Activated CD4-positive, alpha-beta T cell treated with anti-CD3 and anti-CD28 coated beads, Interleukin-10, Interleukin-2, amounts not matched to agents 100 ng/mL and 50 ng/mL, durations not matched to agents 16 hours and 8 hours (primary cell): ENCODE measurements at places on chromosomes 11 and 22.

DNA sequence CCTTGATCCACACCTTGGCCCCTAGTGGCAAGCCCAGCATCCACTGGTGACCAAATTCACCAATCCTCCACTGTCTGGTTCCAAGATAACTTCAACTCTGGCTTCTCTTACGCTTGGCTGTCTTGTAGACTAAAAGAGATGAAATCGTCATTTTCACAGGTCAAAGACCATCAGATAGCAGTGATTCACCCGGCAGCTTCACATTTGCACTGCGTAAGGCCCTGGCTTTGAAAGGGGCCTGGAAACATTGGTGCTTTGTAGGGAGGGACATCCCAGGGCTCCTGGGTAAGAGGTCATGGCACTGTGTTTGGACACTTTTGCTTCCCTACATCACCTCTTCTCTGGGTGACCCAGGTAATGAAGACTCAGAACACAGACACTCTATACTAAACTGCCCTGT, 30.1 kb upstream of the FADD start:
- DNase-seq = no peak

- DNase-seq = no peak
These were observed 28.1 kb downstream of the ALKBH3 start for GRCh38 chr11:43908683-43909082.

GRCh38 chr11:1730059-1730629, 20.3 kb downstream of the IFITM10 start:
- DNase-seq = no peak

DNA sequence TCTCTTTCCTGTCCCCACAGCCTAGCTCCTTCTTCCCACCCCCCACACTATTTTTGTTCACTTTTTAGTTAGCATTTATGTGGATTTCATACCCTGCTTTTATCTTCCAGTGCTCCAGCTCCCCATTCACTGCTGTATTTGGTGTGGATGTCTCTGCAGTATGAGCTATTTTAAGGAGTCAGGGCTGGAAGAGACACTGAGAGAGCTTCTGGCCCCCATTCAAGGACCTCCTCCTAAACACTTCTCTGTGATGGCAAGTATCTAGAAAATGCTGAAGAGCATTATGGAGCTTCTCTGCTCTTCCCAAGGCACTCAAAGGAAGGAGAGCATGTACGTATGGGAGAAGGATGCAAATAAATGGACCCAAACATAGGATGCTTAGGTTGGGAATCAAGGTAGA, 79.5 kb downstream of the RAB30 start:
- DNase-seq = no peak

- DNase-seq = no peak
These were observed 11.3 kb downstream of the HTATIP2 start for GRCh38 chr11:20374741-20375300.

DNA sequence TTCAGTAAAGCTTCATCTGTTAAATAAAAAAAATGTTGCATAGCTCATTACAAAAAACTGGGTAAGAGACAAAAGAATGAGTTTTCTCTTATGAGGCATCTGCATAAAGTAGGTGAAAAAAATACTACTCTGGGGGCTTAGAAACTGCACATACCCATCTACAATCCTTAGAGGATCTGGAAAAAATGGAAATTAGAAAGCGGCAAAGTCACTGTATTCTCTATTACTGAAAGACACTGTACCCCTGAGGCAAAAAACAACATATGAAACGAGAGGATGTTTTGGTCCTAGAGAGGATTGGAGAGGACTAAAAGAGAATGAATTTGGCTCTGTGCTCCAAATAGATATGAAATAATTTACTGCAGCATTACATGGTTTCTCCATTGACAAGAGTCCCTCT, 206.7 kb upstream of the PITPNB start:
- DNase-seq = no peak

- peak; percentile 38 for DNase-seq
These were observed 30.3 kb upstream of the NAP1L4 start for GRCh38 chr11:3022300-3022967.

GRCh38 chr11:85748455-85748891, 62.5 kb downstream of the SYTL2 start:
- DNase-seq = no peak

DNA sequence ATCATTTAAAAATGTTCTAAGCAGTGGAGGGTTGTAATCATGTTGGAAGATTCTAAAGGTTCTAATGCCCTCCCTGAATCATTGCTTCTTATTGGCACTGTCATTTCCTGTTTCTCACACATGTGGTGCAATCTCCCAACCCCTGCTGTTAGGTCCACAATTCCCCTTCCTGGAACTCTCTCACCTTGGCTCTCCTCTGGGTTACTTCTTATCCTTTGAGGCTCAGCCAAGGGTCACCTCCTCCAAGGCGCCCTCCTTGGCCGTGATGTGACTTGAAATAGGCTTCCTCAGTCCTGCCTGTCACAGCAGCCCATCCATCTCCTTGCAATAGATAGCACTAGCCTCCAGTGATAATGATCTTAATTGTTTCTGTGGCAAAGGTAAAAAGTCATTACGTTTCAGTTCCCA, 149.8 kb downstream of the TTC17 start:
- DNase-seq = no peak

DNA sequence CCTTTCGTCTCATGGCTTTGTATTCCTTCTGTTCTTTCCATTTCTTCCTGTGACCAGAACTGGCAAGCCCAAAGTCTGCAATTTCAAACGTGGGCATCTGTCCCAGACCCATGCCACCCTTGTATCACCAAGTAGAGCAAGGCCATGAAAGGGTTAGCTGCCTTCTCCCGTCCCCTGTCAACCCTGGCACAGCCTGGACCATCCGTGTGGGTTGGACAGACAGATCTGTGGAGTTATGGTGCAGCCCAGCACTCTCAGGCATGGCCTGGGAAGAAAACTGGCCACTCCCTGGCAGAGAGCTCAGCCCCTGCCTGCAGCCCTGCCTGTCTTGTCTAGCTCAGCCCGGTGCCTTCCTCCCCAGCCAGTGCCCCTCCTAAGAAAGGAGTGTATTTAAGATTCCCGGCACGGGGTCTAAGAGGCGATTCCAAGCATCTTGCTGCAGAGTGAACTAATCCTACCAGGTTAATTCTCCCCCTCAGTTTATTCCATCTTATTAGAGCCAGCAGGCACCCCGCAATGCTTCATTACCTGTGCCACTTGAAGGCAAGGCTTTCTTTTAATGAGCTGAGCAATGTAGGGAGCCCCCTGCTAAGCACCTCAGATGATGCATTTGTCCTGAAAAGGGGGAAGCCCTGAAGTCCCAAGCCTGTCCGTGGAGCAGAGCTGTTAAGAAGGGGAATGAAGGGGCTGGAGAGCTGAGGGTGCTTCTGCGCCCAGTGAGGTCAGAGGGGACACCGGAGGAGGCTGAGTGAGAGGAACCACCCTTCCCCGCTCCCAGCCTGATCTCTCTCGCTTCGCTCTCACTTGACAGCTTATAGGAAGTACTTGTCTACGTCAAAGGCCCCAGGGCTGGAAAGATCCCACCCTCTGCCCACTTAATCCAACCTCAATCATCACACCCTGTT, 130.6 kb downstream of the SPATA19 start:
- no peak for DNase-seq

GRCh38 chr11:109707411-109707810, 285.4 kb downstream of the C11orf87 start:
- DNase-seq = no peak

GRCh38 chr22:19523240-19524169, 705 bp downstream of the CLDN5 start:
- peak; percentile 27 for DNase-seq

DNA sequence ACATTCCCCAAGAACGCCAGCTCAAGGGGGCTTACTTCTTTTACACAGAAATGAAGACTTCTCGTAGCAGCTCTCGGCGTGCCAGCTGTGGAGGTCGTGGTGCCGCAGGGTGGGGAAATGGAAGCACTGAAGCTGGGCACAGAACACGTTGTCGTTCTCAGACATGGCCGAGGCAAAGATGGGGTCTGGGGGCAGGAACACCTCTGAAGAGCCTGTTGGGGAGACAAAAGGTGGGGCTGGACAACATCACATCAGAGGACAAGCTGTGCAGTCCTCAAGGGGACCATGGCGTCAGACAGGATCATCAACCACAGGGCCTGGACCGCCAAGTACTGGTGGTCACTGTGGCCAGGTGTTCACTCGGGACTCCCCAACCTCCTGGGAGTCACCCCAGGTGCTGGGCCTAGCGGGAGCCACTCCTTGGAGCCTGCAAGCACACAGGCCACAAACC, 65.2 kb downstream of the DGCR2 start:
- no peak for DNase-seq

GRCh38 chr22:49112176-49112575, 715.5 kb downstream of the BRD1 start:
- no peak for DNase-seq

- DNase-seq = no peak
These were observed 15.7 kb upstream of the CHKA start for GRCh38 chr11:68136866-68137265.

- no peak for DNase-seq
These were observed 55.5 kb downstream of the CLPB start for GRCh38 chr11:72378704-72379383.

- no peak for DNase-seq
These were observed 103.5 kb upstream of the CADM1 start for GRCh38 chr11:115607621-115608221.

DNA sequence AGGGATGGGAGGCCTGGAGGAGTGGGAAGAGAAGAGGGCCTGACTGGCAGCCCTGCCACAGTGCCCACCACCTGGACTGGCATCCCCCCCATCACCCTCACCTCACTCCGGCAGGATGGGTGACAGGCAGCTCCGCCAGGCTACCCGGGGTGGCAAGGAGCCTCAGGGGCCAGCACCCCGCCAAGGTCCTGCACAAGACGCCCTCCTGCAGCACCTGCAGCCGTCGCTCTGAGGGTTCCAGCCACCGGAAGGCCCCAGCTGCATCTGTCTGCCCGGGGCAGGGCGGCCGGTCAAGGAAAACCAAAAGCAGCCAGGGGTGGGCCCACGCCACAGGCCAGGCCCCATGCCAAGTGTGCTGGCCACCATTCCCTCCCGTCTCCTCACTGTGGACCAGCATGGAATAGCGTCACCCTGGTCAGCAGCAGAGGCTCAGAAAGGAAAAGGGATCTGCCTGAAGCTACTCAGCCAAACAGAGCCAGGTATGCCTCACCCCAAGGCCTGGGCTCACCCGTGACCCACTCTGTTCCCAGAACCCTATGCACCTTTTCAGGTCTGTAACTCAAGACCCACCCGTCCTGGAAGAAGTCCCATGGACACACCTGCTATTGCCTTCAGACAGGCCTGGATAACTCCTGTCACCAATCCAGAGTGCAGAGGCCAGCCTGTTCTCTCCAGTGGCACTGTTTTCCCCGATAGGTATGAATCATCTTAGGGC, 7.0 kb downstream of the RHBDD3 start:
- DNase-seq = no peak

GRCh38 chr11:130407978-130408377, 20.4 kb downstream of the ADAMTS8 start:
- DNase-seq = no peak

GRCh38 chr11:64814712-64815187, 4.4 kb upstream of the MEN1 start:
- DNase-seq = no peak

DNA sequence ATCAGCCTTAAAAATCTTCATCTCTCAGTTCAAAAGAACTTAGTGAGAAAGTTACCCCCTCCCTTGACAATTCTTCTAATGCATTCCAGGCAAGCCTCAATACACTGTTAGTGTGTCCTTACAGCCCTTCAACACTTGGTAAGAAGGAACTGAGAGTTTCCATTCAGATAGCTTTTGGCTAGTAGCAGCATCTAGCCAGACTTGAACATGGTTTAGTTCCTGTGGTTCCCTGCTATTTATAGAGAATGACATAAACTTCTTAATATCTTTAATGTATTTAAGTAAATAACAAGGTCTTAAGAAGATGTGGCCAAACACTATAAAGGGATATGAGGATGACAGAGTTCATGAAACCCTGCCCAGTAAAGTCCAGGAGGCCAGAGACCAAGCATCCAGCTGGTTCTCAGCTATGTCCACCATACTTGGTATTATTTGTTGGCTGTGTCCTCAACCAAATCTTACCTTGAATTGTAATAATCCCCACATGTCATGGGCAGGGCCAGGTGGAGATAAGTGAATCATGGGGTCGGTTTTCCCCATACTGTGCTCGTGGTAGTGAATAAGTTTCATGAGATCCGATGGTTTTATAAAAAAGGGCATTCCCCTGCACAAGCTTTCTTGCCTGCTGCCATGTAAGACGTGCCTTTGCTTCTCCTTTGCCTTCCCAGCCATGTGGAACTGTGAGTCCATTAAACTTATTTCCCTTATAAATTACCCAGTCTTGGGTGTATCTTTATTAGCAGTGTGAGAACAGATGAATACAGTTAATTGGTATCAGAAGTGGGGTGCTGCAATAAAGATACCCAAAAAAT, 132.4 kb downstream of the LARGE1 start:
- no peak for DNase-seq

- DNase-seq = no peak
These were observed 2.0 kb upstream of the LARGE1 start for GRCh38 chr22:33922349-33922681.

GRCh38 chr11:38392176-38392575, 1794.1 kb upstream of the RAG2 start:
- DNase-seq = no peak

- no peak for DNase-seq
These were observed 22.3 kb upstream of the NRGN start for GRCh38 chr11:124717421-124717785.

GRCh38 chr11:123707606-123708205, 33.8 kb downstream of the ZNF202 start:
- peak; percentile 53 for DNase-seq

GRCh38 chr11:2741377-2742131, 41.8 kb upstream of the KCNQ1OT1 start:
- no peak for DNase-seq

DNA sequence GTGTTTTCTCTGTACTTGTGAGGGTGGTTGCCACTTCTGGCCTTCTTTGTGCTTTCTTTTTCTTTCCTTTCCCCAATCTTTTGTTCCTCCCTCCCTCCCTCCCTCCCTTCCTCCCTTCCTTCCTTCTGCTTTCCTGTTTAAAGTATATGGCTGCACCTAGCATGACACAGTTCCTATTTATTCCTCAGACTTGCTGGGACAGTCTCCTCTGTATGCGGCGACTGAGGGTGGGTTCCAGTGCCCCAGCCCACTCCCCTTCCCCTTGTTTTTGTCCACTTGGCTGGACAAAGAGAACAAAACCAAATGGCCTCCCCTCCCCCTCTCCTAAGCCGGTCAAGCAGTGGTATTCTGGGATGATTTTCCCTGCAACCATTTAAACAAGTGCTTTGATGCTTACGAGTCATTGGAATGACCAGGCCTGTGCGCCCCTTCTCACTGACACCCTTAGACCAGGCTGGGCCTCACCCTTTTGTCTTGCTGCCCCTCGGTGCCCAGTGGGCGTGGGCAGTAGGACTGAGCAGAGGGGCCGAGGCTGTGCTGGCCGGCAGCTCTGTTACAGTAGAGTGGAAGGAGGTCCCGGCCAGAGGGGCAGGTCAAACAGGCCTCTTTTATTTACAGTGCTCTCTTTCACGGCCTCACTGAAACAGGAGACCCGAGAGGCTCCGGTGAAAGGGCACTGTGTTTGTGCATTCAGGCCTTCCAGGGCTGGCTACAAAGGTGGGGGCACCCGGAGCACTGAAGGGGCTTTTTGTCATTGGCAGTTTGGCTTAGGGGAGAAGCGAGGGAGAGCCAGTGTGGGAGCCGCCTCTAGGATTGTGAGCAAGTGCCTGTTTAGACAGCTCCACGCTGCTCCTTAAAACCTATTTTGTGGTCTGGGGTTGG, 32.2 kb downstream of the ZBTB16 start:
- no peak for DNase-seq

- DNase-seq = no peak
These were observed 65.5 kb upstream of the ARFGAP3 start for GRCh38 chr22:42922374-42923191.

- no peak for DNase-seq
These were observed 995 bp downstream of the TMEM134 start for GRCh38 chr11:67468056-67468455.

GRCh38 chr11:45904309-45904915, 2.7 kb downstream of the FREY1 start:
- no peak for DNase-seq
